Calu3 (cell line): ENCODE measurements at places on chromosomes 7 and 10. TPM values are rescaled to one million over a fixed set of nuclear protein-coding genes. Genes with fewer than 3 reads are reported as not detected.
A peak's percentile ranks its signal among the peaks of the same experiment; 100 is the strongest.

DNA sequence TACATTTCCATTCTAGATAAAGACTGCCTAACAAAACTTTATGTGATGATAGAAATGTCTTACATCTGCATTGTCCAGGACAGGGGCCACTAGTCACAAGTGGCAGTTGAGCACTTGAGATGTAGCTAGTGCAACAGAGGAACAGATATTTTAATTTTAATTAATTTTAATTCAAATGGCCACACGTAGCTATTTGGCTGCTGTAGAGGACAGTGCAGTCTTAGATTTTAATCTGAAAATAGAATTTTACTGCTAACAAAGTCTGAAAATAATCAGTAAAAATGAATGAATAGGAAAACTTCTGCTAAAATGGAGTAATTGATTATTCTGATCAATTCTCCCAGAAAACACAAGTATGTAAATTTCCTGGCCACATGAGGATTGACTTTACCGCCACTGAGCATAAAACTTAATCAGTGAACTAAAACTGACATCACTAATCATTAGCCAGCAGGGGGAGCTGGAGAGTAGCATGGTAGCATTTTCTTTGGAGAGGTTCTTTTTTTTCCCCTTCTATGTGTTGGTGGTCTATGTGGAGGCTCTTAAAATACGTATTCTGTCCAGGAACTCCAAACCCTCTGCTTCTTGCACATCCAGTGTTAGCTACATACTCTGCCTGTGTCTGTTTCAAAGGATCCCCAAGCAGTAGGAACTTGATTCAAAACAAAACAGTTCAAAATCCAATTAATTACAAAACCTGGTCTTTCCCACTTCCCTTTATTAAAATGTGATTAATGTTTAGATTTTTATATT, 52.1 kb downstream of the TSPAN12 start:
- peak; percentile 69 for DNase-seq

- peak; percentile 85 for DNase-seq
Measured at GRCh38 chr7:28855538-28856217, 102.5 kb downstream of the TRIL start.

- DNase-seq = no peak
Measured at GRCh38 chr7:98265841-98266271, 13.8 kb upstream of the TECPR1 start.

- no peak for DNase-seq
Measured at GRCh38 chr7:30585675-30586074, 9.0 kb upstream of the GARS1 start.

- DNase-seq = no peak
Measured at GRCh38 chr10:90571481-90572258, 286.2 kb downstream of the HTR7 start.

- DNase-seq = no peak
Measured at GRCh38 chr10:104325436-104326435, 12.5 kb downstream of the ITPRIP start.

DNA sequence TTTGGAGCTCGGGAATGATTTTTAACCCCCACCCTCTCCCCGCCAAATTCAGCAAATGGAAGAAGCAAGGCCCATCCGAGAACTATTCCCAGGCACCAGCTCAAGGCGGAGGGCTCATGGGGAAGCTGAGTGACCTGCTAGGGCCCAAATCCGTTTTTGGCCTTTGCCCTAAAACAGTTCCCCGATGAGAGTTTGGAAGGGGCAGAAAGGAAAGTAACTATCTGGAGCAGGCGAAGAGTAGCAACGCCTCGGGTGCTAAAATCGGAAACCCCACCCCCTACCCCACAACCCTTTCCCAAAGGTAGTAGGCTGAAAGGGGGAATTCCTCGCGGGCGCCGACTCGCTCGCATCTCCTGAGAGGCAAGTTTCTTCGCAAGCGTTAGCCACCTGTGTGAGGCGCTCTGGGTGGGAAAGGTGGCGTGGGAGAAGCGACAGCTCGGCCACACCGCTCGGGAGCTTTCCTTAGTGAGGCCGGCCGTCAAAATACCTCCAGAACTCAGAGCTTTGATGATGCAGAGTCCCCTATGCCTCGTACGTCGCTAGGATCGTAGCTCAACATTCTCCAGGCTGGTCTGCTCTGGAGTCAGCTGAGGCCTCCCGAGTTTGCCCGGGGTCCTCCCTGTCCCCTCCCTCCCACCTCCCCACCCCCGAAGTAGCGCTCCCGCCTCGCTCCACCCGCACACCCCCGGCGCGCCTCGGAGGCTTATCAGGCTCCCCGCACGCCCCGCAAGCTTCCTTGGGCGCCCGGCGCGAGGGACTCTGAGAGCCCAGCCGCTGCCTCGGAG, 642 bp upstream of the PRKG1 start:
- DNase-seq = peak; percentile 25

DNA sequence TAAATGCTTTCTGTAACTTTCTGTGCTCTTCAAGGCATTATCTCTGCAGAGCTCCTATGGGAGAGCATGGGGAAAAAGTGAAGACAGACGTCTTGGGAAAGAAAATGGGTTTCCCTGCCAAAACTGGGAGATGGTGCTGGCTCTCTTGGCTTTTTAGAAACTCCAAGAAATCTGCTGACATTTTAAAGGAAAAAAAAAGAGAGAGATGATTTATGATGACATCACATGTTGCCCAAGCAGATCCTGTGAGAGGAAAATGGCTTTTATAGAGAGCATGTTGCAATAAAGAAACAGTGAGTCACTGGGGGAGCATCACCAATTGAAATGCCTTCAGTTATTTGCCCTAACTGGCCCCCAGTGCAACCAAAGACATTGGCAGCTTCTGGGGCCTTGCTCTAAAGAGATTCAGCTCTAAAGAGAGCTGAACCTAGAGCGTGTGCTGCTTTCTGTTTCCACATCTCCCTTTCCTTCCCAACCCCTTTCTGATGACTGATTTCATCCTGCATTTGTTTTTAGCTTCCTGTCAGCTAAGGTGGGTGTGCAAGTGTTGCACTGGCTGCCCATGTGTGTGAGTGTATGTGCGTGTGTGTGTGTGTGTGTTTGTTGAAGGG, 37.7 kb downstream of the LRMDA start:
- peak; percentile 4 for DNase-seq

DNA sequence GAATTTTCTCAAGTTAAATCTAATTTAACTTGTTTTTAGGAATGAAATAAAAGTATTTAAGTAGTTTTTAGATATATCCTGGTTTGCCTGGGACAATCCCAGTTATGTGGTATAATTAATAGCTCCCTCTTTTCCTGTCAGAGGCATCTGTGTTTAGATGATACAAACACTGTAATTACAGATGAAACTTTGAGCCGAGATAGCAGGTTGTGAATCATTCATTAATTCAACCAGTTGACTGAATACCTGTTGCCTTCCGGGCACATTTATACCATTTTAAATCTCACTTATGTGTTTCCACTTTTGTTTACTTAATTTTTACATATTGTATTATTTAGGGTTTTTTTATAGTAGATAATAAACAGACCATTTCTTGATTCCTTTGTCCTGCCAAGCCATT, 82.1 kb upstream of the GATA3 start:
- DNase-seq = no peak

- no peak for DNase-seq
Measured at GRCh38 chr10:8182806-8183205, 128.3 kb downstream of the GATA3 start.

DNA sequence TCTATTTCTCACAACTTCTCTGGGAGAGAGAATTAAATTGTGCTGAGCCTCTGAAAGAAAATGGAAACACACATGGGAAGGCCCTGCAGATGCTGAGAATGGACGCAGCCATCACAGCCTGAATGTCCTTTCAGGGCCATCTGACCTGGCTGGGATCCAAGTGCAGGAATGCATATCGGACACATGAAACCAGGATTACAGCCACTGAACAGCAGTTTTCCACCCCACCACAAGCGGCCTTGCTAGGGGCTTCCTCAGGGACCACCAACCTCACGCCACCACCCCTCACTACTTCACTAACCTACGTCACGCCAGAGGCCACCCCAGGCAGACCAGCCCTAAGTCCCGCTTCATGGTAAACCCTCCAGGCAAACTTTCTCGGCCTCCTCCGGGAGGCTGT, 103.3 kb downstream of the DIP2C start:
- no peak for DNase-seq

GRCh38 chr10:88108115-88108610, 244.7 kb downstream of the PTEN start:
- DNase-seq = no peak

DNA sequence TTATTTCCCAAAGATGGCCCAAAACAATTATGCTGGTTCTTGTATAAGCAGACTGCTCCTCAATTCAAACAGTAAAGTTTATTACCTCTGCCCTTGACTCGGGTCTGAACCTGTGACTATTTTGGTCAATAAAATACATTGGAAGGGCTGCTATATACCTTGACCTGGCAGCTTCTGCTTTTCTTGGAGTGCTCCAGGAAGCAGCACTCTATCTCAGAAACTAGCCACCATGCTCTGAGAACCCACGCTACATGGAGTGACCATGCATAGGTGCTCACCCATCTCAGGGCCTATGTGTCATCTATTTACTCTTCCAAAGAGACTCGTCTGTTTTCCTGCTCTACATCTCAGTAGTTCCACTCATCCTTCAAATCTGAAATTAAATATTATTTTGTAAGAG, 299.9 kb downstream of the AHR start:
- DNase-seq = no peak

GRCh38 chr10:107834706-107835105, 670.2 kb upstream of the SORCS1 start:
- no peak for DNase-seq

- DNase-seq = no peak
Measured at GRCh38 chr10:80484243-80484642, 30.1 kb downstream of the TSPAN14 start.

DNA sequence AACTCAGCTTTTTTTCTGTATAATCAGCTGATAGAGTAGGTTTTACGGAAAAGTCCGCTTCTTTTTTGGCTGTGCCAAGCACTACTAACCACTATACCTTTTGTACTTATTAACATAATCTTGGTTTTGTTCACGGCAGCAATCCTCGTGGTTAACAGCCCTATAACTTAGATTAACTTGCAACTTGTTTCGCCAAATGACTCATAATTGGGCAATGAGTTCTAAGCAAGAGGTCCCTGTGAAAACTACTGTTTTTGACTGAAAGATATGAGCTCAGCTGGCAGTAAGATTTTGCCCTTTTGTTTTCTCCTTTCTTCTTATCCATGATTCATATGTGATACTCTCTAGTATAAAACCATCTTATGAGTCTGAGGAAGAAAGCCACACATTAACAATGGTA, 345.0 kb upstream of the PCDH15 start:
- peak; percentile 6 for DNase-seq

DNA sequence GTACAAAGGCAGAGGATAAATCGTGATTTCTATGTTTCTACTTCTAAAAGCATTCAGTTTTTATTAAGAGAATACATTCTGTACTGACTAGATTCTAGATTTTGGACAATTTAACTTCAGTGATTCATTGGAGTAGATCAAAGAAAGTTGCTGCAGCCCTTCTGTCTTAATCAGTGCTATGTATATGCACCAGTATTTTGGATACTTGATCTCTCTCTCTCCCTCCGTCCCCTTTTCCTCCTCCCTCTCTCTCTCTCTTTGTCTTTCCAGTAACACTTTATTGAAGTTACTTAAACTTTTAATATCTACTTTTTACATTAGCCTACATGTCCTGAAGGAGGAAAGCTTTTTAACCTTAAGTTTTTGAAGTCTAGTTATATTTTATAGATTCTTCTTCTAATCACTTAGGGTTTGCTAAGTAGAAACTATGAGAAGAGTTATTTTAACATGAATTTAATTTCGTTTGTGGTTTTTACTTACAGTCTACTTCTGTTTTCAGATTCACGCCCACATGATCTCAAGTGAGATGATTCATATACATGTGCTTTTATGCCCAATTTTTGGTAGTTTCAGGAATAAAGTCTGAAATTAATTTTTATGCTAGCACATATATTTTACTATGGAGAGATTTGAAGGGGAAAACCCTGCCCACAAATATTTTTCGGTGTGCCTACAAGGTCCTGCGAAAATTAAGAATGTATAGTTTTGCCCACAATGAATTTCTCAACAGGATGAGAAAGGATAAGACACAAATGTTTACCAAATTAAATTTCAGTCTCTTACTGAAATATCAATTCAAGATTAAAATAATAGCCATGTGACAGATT, 9.1 kb downstream of the MDFIC start:
- no peak for DNase-seq

GRCh38 chr7:105046414-105046813, 32.4 kb downstream of the KMT2E start:
- no peak for DNase-seq

- DNase-seq = no peak
Measured at GRCh38 chr7:1662767-1663166, 7.3 kb upstream of the ELFN1 start.

GRCh38 chr7:36583318-36583717, 141.0 kb downstream of the AOAH start:
- no peak for DNase-seq

DNA sequence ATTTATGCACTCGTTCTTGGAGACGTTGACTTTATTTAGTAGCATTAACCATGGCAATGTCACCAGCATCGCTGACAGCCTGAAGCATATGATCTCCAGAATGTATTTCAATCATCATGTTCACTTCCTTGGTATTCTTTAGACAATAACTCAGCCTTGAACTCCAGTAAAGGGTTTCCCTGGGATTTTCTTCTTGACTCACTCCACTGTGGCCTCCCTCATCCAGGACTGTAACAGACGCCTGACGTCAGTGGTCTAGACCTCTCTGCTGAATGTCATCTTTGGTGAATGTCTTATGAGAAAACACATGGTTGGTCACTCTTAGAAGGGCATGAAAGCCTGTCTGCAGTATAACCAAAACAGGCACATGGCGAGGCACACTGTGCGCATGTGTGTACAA, 64.4 kb downstream of the EGFR start:
- no peak for DNase-seq

GRCh38 chr10:95653895-95654294, 2.6 kb downstream of the ALDH18A1 start:
- DNase-seq = no peak

DNA sequence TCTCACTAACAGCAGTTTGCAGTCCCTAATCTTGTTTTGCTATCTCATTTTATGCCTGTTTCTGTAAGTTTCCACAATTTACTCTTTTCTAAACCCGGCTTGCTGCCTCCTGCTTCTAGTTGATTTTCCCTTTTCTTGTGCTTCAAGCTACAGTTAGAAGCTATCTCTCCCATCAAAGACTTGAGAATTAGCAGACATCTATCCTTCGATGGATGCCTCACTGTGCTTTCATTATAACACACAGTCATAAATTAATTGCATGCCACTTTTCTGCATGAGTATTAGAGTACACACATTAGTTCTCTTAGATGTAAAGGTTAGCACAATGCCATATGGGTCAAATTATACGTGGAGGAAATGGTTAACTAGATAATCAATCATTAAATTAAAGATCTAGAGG, 48.7 kb downstream of the SEMA3A start:
- DNase-seq = no peak

- DNase-seq = no peak
Measured at GRCh38 chr10:124131172-124131571, 37.8 kb upstream of the CHST15 start.

The ATOH7 gene
- not detected in 2 replicates for total RNA-seq

The OPN1SW gene
- not detected in 2 replicates for total RNA-seq

The DRGX gene
- not detected in 2 replicates for total RNA-seq

The IKZF1 gene
- 0.24 and 0.28 TPM in 2 replicates for total RNA-seq

The DLX5 gene
- not detected in 2 replicates for total RNA-seq

The COL1A2 gene
- not detected in 2 replicates for total RNA-seq

The LRIT1 gene
- total RNA-seq = not detected in 2 replicates

The CTTNBP2 gene
- 2.3 and 2.4 TPM in 2 replicates for total RNA-seq

The MALRD1 gene
- total RNA-seq = not detected in 2 replicates

The CRTAC1 gene
- total RNA-seq = not detected in 2 replicates

The TUBAL3 gene
- not detected in 2 replicates for total RNA-seq

The BPGM gene
- 23.3 and 32.5 TPM in 2 replicates for total RNA-seq

The ZNF736 gene
- total RNA-seq = 8.6 and 9.2 TPM in 2 replicates

The CDH23 gene
- 0.07 and 0.12 TPM in 2 replicates for total RNA-seq

The LAMB1 gene
- 181 and 240 TPM in 2 replicates for total RNA-seq

The CCL26 gene
- total RNA-seq = not detected in 2 replicates

The WAPL gene
- 27.0 and 30.1 TPM in 2 replicates for total RNA-seq

The FOXK1 gene
- 65.9 and 67.1 TPM in 2 replicates for total RNA-seq

The SAP25 gene
- total RNA-seq = 3.1 and 3.2 TPM in 2 replicates
